ENCODE measurements at places on chromosomes 2 and 18.
A peak's percentile ranks its signal among the peaks of the same experiment; 100 is the strongest.

- DNase-seq: no peak
These were observed 1.1 kb upstream of the PPP3R1 start for GRCh38 chr2:68253219-68254068.

DNA sequence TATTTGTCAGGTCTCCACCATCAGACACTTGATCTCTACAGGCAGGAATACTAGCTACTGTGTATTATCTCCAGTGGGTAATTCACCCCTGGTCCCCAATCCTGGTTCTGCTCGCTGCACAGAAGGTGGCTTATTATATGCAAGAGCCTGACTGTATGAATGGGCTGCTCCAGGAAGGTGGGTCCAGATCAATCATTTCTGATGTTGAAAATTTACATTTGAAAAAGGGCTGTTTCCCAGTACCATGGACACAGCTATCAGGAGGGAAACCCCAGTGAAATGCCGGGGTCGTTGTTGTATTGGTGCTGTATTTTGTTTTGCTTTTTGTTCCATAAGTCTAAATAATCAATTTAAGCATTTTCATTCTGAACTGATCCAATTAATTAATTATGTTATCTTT lies 367.6 kb downstream of the RND3 start:
- DNase-seq: no peak

- DNase-seq: no peak
These were observed 216.8 kb downstream of the CAMKMT start for GRCh38 chr2:44578471-44579093.

DNA sequence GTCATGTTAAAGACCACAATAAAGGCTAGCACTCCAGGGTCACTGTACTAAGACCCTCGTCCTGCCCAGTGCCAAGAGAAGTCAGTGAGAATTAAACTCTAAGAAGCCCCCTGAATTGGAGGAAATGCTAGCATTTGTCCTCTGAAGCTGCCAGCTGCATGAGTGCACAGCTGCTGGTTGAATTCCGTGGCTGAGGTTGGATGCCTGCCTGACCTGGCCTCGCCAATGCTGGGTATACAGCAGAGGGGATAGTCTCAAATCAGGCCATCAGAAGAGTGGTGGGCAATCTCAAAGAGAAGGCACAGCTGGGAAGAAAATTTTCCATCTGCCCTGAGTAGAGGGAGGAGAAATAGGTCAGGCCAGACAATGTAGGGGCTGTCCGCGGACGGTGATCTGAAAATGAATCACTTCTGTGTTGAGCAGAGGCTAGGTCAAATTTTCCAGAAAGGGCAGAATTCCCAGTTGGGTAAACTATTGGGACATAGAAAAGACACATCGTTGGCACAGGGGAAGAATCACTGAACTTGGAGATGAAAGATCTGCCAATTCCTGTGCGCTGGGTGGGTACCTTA lies 110.5 kb upstream of the AGAP1 start:
- no peak for DNase-seq

DNA sequence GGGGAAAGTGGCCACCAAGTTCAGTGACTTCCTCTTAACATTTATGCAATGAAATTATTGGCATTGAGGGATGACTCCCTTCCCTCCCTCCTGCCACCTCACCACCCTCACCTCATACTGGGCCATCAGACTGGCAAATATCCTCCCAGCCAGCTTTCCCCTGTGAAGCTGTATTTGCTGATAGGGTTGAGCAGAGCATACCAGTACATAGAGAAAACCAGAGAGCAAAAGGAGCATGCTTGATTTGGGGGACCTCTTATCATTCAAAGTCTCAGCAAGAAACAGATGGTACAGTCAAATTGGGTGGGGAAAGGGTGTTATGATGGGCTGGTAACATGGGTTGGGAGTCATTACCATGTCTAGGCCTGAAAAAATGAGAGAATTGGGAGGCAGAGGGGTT lies 19.1 kb upstream of the B3GNT2 start:
- DNase-seq: no peak

- no peak for DNase-seq
These were observed 40.9 kb upstream of the CHST9 start for GRCh38 chr18:27225947-27226481.

DNA sequence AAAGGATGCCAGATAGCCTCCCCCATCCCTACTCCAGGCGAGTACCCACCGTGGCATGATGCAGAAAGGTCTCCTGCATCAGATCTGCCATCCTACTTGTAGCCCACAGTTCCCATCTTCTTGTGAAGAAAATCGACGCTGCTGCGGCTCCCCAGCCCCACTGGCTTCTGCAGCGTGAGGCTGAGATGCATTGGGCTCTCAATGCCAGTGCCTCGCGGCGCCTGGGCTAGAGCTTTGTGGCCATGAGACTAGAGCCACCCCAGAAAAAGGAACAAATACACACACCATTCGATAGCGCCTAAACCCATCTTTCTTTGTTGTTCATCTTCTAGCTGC lies 2.8 kb downstream of the NOL4 start:
- DNase-seq: peak; percentile 69

DNA sequence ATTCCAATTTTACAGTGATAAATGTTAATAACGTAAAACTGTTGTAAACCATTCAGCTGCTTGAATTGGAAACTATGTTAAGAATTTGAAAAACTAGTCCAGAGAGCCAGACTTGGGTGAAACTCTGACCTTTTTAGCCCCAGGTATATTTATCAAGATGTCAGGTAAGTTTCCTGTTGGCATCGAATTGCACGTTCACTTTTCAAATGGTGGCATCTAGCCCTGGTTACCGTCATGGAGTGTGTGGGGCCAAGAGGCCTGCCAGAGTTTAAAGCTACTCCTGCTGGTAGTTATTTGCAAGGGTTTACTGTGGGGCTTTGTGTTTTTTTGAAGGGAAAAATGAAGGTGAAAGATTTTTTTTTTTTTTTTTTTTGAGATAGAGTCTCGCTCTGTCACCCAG lies 109.9 kb downstream of the WDSUB1 start:
- no peak for DNase-seq

GRCh38 chr2:70460333-70460732 lies 93.3 kb downstream of the TGFA start:
- no peak for DNase-seq

DNA sequence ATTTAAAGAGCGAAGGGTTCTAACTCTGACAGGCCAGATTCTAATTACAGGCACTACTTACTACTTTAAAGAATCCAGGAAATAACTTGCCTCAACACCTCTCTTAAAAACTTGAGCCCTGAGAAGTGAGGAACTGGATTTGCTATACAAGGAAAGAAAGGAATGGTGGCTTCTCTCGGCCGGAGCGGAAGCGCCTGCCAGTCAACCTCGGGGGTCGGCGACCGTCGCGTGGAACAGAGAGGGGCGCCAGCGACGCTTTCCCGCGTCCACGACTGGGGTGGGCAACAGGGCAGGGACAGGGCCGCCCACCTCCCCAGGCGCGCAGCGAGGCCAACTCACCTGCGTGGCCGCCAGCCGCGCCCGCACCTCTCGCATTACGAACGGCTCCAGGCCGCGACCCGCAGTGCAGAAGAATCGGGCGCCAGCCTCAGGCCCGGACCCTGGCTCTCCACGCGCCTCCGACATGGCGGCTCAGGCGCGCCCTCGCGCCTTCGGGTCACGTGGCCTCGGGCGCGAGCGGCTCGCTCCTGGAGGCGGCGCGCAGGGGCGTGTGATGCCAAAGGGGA lies at the start of gene THUMPD2:
TSS of gene THUMPD2 (minus strand) at position 484 of the 566 bp plus-strand sequence. CDS start at position 465, 19 bp downstream.
- peak; percentile 56 for DNase-seq

DNA sequence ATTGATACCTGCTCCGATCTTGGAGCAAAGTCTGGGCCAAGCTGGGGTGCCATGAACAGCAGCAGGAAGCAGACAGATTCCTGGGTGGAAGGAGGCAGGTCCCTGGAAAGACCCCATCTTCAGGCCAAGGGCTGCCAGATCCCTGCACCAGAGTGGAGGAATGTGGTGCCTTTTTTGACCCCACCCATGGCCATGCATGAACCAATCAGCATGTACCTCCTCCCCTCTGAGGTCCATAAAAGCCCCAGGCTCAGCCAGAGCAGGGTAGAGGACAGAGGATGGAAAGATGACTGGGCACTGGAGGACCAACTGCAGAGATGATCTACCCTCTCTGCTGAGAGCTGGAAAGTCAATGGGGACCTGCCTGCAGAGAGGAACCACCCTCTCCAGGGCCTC lies 34.4 kb upstream of the ID2 start:
- no peak for DNase-seq

DNA sequence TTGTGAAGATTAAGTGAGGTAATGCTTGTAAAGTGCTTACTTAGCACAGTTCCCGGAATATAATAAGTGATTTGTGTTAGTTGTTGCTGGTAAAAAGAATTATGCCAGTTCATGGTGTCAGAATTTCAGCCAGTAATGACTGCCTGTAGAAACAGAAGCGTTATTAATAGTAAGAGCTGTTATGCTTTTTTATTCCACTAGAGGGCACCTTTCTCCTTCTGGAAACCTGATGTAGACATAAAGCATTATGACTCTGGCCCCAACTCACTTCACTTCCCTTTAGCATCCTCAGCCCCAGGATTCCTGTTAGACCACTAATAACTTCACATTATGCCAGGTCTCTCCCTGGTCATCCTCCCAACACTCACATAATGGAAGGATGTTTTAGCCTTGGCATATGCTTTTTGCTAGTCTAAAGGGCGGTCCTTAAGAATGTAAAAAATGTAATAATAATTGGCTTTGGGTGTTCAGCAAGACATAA lies 34.9 kb downstream of the C18orf54 start:
- DNase-seq: peak; percentile 62

GRCh38 chr2:219995991-219996765 lies 368.7 kb downstream of the SLC4A3 start:
- no peak for DNase-seq

- no peak for DNase-seq
These were observed 222.0 kb downstream of the TMEM182 start for GRCh38 chr2:102983786-102984185.

DNA sequence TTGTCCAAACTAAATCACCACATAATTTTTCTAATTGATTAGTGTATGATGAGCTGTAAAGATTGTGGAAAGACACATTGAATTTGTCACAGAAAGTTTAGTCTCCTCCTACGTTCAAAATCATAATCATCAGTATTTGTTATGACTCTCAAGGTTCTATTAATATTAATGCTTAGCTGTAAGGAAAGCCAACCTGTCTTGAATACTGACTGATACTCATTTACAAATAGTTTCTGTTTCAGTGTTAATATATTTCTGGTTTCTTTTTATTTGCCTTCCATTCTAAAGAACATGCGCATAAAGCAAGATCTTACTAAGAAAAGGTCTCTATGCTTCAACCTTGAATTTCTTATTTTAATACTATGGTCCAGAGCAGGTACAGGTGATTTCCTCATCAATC lies 55.1 kb downstream of the CPS1 start:
- no peak for DNase-seq

DNA sequence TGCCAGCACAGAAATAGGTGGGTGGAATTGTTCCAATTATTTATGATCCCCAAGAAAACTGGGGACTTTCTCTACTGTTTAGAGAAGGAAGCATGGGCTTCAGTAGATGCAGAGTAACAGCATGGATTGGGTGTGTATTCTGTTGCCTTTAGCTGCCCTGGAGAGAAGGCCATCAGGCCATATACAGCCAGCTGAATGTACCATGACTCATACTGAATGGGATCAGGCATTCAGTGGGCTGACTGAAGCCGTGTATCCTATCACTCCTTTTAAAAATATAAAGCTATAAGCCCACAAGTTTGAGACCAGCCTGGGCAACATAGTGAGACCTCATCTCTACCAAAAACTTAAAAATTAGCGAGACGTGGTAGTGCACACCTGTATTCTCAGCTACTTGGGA lies 16.7 kb upstream of the PLEKHM3 start:
- DNase-seq: no peak

- DNase-seq: peak; percentile 53
These were observed 20.9 kb upstream of the SMAD4 start for GRCh38 chr18:51009072-51009471.

- DNase-seq: no peak
These were observed 29.2 kb downstream of the SLC66A2 start for GRCh38 chr18:79921984-79922965.
